ENCODE measurements at places on chromosomes 6 and 20.

- no peak for DNase-seq
These were observed 52.6 kb downstream of the SPTLC3 start for GRCh38 chr20:13061381-13061780.

DNA sequence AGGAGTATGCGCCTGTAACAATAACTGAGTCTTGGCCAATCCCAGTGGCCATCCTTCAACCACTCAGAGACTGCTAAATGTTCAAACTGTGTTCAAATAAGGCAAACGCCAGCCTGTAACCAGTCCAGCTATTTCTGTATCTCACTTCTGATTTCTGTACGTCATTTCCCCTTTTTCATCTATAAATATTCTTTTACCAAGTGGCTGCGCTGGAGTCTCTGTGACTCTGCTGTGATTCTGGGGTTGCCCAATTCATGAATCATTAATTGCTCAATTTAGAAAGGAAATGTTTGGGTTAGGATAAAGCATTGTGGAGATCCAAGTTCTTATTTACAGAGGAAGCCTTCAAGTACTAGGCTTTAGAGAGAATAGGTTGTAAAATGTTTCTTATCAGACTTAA, 89.8 kb upstream of the UST start:
- no peak for DNase-seq

DNA sequence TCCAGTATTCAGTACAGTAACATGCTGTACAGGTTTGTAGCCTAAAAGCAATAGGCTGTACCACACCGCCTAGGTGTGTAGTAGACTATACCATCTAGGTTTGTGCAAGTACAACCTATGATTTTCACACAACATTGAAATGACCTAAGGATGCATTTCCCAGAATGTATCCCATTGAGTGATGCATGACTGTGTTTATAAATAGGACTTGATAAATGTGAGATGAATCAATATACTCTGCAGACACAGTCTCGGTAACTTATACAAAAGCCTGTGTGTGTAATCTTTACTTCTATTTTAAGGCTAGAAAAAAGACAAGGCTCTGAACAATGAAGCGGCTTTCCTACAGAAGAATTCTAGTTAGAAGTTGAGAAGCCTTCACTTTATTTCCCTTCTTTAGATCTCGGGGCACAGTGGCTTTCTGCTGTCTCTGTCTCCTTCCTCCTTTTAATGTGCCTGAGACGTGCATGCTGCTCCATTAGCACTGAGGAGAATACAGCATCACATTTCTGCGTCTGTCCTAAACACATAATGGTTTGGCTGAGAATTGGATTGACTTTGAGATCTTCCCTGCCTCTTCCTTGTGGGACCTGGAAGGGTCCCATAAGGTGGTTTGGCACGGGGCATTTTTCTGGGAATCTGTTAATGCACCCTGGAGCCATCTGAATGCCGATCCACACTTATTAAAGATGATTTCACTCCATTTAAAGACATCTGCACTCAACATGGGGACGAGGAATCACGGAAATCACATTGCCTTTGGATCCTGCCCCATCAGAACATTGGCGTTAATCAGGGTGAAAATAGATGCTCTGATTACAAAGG, 112.5 kb downstream of the SCML4 start:
- no peak for DNase-seq

GRCh38 chr6:104633125-104633524, 226.6 kb downstream of the HACE1 start:
- DNase-seq, result no peak

DNA sequence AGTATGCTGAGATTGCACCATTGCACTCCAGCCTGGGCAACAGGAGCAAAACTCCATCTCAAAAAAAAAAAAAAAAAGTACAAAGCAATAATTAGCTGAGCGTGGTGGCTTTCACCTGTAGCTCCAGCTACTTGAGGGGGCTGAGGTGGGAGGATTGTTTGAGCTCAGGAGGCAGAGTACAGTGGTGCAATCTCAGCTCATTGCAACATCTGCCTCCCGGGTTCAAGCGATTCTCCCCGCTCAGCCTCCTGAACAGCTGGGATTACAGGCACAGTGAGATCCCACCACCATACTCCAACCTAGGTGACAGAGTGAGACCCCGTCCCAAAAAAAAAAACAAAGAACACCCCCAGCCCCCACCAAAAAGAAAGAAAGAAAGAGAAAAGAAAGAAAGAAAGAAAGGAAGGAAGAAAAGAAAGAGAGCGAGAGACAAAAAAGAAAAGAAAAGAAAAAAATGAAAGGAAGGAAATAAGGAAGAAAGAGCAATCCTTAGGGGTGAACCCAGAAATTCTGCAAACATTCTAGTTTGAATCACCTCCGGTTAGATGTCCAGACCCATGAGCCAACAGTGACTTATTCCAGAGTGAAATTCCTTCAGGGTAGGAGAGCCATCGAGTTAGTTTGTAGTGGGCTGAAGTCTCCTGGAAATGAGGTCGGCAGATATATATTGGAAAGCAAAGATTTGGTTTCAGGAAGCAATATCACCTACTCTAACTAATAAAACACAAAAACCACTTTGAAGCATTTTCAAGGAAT, 3.2 kb upstream of the RIPOR3 start:
- DNase-seq, result no peak

DNA sequence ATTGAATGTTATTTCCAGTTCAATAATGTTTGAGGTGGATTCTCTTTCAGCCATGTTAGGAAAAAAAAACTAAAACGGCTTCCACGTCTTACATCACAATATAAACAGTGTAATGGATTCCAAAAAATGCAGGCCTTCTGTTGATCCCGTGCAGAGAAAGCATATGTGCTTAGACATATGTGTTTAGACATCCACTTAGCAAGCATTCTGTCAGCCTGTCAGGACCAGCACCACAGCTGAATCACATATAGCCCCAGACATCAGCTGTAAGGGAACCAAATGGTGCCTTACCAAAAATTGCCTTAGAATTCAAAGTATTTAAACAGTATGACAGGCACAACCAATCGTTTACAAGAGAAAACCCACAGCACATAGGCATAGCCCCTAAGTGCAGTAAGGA, 304.9 kb downstream of the EYA4 start:
- DNase-seq, result no peak

DNA sequence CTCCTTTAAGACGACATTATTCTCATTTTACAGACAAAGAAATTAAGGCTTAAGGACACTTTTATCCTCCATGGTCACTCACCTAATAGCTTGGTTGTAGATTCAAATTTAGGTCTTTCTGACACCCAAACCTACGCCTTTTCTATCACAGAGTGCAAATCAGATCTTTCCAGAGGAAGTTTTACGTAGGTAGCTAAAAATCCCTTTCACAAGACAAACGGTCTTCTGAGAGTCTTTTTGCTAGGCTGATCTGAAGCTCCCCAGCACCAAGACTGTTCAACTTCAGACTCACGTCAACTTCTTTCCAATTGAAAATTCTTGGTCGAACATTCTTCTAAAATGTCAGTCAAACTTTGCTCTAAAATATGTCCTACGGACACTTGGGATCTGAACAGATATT, 46.5 kb downstream of the BLOC1S5 start:
- no peak for DNase-seq

DNA sequence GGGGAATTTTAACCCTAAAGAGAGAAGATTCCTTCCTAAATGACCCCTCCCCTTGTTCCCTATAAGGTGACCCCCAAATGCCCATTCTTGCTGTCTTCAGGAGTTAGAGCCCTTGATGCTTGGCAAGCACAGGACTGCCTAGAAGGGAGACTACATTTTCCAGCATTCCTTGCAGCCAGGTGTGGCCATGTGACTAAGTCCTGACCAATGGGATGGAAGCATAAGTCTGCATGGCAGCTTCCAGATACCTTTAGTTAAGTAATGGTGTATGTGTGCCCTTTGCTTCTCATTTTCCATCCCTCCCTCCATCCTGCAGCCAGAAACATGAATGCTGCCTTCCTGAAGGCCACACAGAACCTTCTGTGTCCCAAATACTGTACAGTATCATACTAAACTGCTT, 5.5 kb downstream of the BFSP1 start:
- DNase-seq, result no peak

GRCh38 chr20:51600950-51601349, 58.4 kb upstream of the NFATC2 start:
- no peak for DNase-seq

GRCh38 chr20:2871111-2871465, 2.2 kb upstream of the PTPRA start:
- DNase-seq, result no peak
